ENCODE measurements at places on chromosomes 1 and 21.
A peak's percentile ranks its signal among the peaks of the same experiment; 100 is the strongest.

- no peak for DNase-seq
Measured at GRCh38 chr1:216049741-216050430, 373.4 kb downstream of the USH2A start.

- DNase-seq, result peak; percentile 46
Measured at GRCh38 chr1:53754484-53755312, 15.7 kb upstream of the GLIS1 start.

GRCh38 chr1:95139039-95139438 is 21.9 kb downstream of the TLCD4 start:
- no peak for DNase-seq

DNA sequence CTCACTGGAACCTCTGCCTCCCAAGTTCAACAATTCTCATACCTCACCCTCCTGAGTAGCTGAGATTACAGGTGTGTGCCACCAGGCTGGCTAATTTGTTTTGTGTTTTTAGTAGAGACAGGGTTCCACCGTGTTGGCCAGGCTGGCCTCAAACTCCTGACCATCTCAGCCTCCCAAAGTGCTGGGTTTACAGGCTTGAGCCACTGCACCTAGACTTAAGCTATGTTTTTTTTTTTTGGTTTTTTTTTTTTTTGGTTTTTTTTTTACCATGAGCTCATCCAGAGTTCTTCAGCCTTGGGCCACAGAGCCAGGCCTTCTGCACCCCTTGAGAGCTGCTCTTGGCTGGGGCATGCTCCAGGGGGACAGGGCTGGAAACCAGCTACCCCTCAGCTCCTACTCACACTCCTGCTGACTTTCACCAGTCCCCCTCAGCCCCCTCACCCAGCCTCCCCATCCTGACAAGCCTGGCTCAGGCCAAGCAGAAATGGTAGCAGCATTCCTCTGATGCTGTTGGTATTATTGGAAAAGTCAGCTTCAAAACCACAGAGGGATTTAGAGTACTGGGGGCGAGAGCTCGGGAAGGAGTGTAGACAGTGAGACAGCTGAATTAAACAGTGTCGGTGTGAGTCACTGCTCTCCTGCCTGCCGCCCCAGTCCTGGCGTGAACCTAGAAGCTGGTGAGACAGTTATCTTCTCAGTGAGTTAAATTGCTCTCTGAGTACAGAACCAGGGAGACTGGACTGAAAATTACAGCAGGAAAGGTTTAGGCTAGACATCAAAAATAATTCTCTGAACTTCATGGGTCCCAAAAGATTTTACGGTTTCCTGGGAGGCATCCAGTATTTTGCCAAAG is 63.7 kb downstream of the NAV1 start:
- DNase-seq, result no peak

DNA sequence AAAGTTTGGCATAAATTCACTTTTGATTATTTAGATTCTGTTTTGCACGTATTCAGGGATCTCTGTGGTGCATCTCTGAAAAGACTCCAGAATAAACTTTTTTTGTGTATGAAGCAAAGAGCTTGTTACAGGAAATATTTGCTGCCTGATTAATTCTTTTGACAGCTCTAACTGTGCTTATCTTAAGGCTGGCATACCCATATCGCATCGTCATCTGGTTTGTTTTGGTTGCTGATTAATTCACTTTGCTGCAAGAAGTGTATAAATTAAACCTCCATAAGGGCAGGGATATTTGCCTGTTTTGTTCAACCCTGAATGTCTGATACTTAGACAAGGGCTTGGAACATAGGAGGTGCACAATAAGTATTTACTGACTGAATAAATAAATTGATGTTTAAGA is 17.5 kb upstream of the DUSP10 start:
- no peak for DNase-seq

Data from Caco-2 (cell line).